T follicular helper cell (primary cell): ENCODE measurements at places on chromosomes 13 and 19.

GRCh38 chr13:49530457-49530856 lies 34.7 kb downstream of the PHF11 start:
- no peak for DNase-seq

DNA sequence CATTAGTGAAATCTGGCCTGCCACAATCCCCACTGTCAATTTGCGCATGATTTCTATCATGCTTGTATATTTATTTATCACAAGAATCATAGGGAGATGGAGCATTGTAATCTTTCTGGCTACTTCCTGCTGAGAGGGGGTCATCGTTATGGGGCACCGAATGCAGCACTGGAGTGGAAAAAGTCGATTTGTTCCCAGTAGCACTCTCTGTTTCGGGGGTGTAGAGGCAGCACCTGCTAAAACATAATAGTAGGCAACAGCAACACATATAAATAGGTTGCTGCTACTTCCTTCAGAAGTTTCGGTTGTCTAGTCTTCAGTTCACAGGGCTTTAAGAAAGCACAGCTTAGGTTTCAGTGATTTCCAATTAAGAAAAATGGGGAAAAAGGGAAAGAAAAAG lies 23.4 kb upstream of the CEACAM21 start:
- no peak for DNase-seq

- DNase-seq, result no peak
These were observed 72.9 kb upstream of the NPAS1 start for GRCh38 chr19:46946611-46947238.

- DNase-seq, result no peak
These were observed 55.8 kb upstream of the KCTD15 start for GRCh38 chr19:33740811-33741396.

- DNase-seq, result no peak
These were observed 94.1 kb downstream of the TNFSF13B start for GRCh38 chr13:108363666-108364065.

DNA sequence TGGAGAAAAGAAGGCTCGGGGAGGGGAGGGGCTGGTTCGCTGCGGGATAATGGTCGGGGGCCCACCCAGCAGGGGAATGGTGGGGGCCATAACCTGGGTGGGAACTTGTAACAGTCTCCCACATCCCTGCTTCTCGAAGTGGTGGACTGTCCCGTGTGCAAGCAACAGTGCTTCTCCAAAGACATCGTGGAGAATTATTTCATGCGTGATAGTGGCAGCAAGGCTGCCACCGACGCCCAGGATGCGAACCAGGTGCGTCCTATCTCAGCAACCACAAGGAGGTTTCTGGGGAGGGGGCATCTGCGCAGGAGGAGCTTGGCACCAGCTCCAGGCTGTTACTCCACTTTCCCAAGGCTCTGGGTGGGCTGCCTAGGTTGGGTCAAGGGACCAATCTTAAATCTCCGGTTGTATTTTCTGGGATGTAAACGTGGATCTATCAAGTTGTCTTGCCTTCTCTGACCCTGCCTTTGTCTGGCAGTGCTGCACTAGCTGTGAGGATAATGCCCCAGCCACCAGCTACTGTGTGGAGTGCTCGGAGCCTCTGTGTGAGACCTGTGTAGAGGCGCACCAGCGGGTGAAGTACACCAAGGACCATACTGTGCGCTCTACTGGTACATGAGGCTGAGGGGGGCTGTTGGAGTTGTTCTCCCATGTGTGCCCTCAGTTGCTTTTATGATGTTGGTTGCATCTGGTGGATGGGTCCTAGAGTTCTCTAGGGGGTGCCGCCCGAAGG lies 1.6 kb downstream of the TRIM28 start:
- no peak for DNase-seq

DNA sequence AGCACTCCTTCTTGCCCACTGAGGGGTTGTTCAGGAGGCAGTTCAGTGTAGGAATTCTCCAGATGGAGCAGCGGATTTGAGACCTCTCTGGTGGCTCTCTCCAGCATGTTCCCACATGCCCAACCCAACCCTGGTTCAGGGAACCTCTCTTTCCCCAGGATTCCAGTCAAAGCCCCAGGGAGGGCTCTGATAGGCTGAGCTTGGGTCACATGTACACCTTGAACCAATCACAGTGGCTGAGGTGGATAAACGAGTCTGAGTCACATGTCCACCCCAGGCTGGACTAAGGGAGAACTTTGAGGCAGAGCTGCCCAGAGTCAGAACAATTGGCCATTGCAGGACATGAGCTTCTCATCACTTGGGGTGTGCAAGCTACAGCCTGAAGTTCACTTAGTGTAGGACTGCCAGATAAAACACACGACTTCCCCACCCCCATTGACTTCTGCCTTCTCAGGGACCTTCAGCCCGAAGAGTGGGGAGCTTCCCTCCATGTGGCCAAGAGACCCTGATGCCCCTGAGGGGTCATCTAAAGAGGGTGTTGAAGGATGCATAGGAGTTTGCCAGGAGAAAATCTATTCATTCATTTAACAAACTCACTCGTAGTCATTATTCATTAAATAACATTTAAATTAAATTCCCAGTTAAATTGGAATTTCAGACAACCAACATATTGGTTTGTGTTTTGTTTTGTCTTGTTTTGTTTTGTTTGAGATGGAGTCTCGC lies 4.0 kb upstream of the MAST3 start:
- DNase-seq, result no peak

DNA sequence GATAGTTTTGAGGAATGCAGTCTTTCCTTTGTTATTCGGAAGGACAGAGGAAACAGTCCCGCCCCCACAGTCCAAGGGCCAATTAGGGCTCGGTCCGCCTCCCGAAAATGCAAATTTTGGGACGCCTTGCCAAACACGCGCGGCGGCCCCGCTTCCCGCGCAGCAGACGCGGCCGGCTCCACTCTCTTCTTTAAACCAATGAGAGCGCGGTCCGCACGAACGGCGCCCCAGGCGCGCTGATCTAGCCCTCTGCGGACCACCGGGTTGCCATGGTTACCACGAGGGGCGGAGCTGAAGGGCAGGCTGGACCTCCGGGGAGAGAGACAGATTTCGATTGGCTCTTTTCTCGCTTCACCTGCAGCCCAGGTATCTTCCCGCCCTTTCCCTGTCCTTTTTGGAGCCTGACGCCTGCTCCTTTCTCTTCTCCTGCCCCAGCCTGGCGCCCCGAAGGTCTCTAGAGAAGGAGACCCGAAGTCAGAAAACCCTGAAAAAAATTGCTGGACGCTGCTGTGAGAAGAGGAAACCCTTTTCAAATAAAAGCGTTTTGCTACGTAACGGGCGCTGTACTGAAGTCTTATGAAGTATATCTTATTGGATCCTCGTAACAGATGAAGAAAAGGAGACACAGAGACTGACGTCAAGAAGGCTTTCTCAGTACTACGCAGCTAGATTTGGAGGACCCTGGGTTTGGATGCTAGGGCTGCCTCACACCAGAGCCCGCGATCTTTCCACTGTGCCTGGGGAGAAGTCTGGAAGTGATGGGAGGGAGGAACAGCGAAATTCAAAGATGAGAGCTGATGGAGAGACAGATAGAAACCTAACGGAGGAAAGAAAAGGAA lies 2.0 kb downstream of the PTH2 start:
- DNase-seq, result no peak

- DNase-seq, result no peak
These were observed 56.4 kb upstream of the MRI1 start for GRCh38 chr19:13707915-13708314.

DNA sequence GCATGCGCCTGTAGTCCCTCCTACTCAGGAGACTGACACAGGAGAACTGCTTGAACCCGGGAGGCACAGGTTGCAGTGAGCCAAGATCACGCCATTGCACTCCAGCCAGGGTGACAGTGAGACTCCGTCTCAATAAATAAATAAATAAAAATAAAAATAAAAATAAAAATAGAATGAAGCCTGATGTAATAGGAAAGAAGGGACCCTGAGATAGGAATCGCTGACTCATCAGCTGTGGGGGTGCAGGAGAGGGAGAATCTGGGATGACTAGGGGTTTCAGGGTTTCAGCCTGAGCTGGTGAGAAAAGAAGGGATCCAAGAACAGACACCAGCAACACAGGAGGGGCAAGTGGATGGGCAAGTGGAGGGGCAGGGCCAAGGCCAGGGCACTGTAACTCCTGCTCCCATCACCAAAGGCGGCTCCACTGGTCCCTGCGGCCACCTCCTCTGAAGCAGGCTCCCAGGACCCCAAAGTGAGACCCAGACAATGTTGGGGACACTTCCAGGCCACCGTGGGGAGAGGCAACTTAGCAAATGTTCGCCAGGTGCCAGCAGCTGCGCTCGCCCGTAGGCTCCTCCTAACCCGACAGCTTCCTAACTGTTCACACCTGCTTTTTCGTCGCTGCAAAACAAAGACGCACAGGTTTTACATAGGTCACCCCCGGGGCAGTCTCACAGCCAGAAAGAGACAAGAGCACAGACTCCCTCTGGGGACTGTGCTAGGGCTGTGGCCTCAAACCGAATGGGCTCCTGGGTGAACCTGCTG lies 1.2 kb downstream of the HAUS8 start:
- DNase-seq, result no peak

- no peak for DNase-seq
These were observed 38.6 kb downstream of the LYL1 start for GRCh38 chr19:13064092-13064489.

- no peak for DNase-seq
These were observed 12.1 kb downstream of the SOX1 start for GRCh38 chr13:112078879-112079531.

DNA sequence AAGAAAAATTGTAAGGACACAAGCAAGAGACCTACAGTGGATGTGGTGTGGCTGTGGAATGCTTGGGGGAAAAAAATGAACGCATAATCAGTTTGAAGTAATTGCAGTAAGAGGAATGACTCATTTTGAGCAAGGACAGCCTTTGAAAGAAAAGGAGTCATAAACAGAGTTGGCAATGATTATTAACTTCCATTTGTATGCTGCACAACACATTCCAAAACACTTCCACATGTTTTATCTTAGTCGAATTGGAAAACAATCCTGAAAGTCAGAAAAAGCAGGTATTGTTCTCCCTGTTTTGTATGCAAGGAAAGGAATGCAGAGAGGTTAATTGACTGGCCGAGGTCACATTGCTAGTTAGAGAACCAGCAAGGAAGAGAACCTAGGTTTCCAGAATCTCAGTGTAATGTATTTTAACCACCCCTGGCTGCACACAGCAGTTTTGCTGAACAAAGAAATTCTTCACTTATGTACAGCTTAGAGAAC lies 630.0 kb upstream of the MIR17HG start:
- DNase-seq, result no peak
